ENCODE measurements at places on chromosomes 11 and 22.

DNA sequence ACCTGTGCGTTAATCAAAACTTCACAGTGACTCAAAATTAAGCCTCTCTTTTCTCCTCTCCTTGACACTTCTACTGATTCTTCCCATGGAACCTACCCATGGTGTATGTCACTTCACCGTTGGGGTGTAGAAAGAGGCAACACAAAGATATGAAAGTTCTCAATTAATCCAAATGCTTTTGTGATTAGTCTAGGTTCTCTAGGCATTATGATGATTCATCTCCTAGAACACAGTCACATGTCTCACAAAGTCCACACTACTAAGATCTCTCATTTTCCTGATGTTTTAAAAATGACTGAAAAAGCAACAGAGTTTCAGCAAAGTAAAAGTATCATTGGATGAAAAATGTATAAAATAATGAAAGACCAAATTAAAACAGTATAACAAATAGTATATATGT lies 13.7 kb upstream of the SCGB2A2 start:
- peak; percentile 41 for DNase-seq

GRCh38 chr22:36419912-36420882 lies 32.4 kb upstream of the MYH9 start:
- DNase-seq, result peak; percentile 38

DNA sequence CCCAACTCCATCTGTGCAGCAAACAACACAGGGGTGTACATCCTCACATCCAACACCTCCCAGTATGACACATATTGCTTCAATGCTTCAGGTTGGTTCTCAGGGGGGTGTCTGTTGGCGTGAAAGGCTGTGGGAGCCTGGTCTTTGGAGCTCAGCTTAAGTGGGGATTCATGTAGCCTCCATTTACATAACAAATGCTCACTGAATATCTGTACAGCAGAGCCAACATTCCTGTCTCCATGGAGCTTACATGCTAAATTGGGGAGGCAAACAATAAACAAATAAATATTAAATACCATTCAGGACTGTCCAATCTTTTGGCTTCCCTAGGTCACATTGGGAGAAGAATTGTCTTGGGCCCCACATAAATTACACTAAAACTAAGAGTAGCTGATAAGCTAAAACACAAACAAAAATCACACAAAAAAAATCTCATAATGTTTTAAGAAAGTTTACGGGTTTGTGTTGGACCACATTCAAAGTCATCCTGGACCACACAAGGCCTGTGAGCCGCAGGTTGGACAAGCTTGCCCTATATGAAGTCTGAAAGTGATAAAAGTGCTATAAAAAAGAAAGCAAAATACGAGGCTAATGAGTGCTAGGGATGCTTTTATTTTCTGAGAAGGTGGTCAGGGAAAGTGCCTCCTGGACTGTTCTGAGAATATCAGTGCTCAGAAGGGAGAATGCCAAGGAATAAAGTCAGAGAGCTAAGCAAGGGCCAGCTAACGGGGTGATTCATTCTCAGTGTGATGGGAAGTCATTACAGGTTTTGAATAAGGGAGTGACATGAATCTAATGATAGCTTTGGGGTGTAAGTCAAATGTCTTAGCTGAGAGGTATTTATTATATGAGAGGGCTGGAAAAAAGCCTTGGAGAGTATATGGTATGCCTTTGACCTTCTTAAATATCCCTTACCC lies 41.6 kb downstream of the CD44 start:
- DNase-seq, result no peak

GRCh38 chr11:503179-503981 lies 3.7 kb downstream of the RNH1 start:
- DNase-seq, result peak; percentile 82

DNA sequence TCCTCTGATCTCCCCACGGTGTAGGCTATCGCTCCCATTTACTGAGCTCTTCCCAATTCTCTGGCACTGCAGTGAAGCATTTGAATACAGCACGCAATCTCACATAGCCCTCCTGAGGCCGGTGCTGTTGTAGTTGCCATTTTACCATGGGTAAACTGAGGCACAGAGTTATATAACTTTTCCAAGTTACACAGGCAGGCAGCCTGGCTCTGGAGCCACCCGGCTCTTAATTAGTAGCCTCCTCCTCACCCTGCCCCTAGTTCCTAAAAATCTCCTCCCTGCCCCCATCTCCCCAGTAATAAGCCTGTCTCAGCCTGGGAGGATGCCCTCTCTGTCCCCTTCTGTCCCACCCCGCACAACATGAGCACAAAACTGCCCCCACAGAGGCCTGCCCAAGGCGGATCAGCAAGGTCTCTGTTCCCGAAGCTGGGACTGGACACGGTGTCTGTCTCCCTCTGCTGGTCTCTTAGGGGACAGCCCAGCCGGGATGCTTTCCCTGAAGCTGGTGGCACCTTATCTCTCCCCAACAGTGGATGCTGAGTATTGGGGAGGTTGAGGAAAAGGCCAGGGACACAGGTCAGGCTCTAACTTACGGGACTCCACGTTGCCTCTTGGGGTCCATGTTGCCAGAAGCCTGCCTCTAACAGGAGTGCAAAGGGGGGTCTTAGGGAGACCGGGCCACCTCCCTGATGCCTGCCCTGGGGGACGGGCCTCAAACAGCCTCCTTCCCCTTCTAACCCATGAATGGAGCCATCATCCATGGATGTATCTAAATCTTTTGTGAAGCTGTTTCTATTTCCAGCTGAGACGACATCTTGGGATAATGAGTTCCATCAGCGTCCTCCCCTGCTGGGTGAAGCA lies 9.1 kb upstream of the CLCF1 start:
- DNase-seq, result peak; percentile 89

DNA sequence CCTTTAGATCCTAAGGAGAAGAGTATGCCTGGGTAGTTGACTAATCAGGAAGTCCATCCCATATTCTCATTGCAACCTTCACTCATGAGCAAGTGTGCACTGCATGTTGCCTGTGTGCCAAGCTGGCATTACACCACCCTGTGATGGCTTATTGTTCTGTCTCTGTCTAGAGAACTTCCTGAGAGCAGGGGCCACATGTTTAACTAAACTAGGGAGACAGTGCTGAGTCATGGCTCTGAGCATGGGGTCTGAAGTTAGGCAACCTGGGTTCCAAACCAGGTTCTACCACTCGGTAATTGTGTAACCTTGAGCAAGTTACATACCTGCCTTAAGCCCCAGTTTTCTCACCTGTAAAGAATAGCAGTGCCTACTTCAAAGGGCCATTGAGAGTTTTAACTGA lies 39.6 kb downstream of the CSNK2A3 start:
- peak; percentile 58 for DNase-seq

- DNase-seq, result no peak
Measured at GRCh38 chr11:77093987-77094840, 8.4 kb upstream of the OMP start.

- DNase-seq, result no peak
Measured at GRCh38 chr22:32904044-32904443, 102.5 kb downstream of the TIMP3 start.

- DNase-seq, result peak; percentile 62
Measured at GRCh38 chr11:85875505-85875904, 20.3 kb downstream of the CCDC83 start.

DNA sequence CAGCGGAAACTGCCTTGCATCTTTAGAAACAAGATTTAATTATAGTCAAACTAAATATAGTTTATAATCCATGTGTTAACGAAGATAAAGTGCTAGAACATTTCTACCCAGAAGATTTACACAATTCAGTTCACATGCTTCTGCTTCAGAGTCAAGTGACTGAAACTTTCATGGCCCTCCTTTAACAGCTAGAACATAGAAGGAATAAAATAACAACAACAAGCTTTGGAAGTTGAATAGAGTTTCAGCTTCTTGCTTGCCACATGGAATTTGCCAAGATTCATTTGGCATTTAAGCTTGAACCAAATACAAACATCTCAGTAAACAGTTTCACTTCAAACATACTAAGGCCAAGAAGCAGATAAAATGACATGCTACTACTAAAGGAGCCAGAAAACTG lies 676.3 kb upstream of the ANO3 start:
- no peak for DNase-seq

- DNase-seq, result no peak
Measured at GRCh38 chr11:74685905-74686304, 45.3 kb downstream of the CHRDL2 start.

DNA sequence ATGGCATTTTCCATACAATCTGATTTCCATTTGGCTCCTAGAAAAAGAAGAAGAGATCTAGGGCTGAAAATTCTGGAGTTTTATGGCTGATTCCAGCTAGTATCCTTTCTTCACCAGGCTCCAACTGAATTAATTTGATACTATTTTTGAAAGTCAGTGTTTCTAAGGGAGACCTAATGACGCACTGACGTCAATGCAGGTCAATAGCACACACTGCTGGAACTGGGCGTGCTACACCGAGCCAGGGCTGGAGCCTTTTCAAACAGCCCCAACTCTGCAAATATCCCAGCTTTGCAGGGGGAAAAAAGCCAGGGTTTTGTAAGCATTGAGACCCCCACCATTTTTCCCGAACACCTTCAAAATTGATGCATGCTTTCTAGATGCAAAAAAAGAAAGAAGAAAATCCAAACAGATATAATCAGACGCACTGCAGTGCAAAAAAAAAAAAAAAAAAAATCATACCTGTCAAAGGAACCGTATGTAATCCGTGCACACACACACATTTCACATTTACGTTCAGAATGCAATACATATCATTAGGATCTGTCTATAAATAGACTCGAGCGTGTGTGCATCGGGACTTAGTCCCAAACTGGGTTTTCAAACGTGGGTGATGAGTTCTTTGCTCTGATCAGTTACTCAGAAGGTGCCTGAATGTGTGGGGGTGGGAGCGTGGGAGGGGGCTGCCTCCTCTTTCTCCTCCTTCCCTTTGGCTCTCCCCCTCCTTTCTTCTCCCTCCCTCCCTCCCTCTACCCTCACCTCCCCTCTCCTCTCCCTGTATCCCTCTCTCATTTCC lies 124.5 kb upstream of the HSD17B12 start:
- DNase-seq, result peak; percentile 40

DNA sequence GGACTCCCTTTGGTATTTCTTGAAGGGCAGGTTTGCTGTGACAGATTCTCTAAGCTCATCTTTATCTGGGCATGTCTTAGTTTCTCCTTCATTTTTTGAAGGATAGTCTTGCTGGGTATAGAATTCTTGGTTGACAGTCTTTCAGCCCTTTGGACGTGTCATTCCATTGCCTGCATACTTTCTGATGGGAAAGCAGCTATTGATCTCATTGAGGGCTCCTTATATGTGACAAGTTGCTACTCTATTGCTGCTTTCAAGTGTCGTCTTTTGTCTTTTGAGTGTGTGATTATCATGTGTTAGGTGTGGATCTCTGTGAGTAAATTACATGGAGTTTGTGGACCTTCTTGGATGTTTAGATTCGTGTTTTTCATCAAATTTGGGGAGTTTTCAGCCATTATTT lies 21.9 kb downstream of the IGHMBP2 start:
- no peak for DNase-seq

DNA sequence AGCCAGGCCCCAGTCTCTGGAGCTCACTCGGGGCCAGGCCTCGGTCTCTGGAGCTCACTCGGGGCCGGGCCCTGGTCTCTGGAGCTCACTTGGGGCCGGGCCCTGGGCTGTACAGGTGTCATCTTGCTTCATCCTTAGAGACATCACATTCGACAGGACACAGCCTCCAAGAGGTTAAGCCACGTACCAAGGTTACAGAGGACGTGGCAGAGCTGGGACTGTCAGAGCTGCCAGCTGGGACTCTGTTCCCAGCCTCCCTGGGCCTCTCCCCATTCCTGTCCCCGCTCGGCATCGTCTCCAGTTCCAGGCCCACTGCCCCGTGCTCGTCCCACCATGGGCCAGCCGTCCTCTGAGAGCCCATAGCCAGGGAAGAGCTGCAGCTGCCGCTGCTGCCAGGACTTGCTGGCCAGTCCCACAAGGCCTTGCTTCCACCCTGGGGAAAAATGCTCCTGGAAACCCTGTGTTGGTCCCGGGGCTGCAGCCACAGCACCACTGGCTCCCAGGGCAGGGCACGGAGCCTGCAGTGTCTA lies 19.6 kb downstream of the CABP7 start:
- DNase-seq, result no peak

DNA sequence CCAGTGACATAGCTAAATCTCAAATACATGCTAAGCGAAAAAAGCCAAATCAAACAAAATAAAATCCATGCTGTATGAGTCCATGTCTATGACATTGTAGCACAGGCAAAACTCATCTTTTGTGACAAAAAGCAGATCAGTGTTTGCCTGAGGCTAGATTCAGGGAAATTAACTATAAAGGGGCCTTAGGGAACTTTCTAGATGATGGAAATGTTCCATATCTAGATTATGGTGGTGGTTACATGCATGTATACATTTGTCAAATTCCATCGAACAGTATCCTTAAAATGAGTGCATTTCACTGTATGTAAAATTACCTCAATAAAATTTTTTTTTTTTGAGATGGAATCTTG lies 14.9 kb downstream of the CD5 start:
- DNase-seq, result no peak

- no peak for DNase-seq
Measured at GRCh38 chr11:20873054-20873453, 203.7 kb downstream of the NELL1 start.

- peak; percentile 58 for DNase-seq
Measured at GRCh38 chr22:22710719-22711531, 66.5 kb downstream of the GGTLC2 start.

DNA sequence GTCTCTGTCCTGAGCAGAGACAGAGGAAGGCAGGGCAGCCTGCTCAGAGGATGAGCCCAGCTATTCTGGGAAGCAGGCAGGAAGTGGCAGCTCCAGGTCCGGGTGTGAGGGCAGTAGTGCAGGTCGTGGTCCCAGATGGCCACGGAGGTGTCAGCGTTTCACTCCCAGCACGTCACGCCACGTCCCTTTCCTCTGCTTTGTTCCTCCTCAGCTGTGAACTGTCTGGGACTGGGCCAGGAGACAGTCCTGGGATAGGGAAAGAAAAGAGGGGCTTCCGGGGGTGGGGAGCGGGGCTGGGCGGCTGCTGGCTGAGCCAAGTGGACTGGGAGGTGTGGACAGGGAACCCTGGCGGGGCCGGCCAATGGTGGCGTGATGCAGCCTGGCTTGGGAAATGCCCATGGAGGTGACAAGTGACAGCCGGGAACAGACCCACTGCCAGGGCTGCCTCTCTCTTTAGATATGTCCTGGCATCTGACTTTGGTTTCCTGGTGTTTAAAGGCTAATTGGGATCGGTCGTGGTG lies 64.7 kb downstream of the KCNQ1 start:
- no peak for DNase-seq

DNA sequence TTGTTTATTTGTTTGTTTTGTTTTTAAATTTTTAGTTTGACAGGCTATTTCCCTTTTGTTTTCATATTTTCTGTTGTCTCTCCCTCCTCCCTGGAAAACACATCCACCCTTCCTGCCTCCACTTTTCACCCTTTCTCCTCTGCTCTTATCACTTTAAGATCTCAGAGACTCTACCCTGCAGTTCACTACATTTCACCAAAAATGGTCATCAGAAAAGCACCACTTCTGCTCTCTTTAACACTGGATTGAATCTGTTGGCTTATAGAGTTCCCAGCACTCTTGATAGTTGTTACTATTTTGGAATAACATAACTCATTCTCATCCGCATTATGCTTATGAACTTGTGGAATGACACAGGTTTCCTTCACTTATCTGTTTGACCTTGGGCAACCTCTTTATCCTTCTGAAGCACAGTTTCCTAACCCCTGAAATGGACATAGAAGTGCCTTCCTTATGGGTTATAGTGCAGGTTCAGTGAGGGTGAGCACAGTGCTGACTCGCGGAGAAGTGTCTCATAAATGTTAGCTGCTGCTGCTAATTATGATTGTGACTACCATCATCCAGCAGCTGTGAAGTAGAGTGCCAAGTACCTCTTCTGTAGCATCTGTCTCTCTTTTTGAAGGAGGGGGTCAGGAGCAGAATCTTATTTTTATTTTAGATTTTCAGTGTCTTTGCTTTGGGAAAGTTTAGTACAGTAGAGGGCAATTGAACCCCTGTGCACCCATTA lies 15.0 kb downstream of the TEAD1 start:
- DNase-seq, result no peak

- DNase-seq, result peak; percentile 39
Measured at GRCh38 chr11:36748836-36749235, 150.8 kb upstream of the RAG2 start.
